Foreskin melanocyte (primary cell): ENCODE measurements at places on chromosomes 3 and 15.

- no peak for DNase-seq
These were observed 4.0 kb downstream of the LMCD1 start for GRCh38 chr3:8505621-8506020.

- DNase-seq = no peak
These were observed 95.3 kb downstream of the STAC start for GRCh38 chr3:36475558-36475957.

DNA sequence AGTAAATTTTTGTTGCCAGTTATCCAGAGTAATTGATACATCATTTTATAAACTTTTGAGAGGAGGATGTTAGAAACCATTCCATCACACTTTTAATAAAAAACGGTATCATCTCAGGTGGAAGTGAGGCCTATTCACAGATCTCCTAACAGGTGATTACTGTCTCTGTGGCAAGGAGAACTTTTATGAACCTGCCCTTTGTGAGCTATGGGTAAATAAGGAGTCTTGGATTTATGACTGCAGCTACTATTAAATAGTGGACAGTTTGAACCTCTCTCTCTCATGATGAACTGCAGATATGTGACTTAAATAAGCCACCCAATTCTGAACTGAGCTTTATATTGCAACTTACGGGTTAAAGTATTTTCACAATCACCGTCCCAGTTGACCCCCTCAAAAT, 45.7 kb downstream of the ZFAND6 start:
- no peak for DNase-seq

- DNase-seq = no peak
These were observed 417.7 kb upstream of the TGFBR2 start for GRCh38 chr3:30188713-30189112.

DNA sequence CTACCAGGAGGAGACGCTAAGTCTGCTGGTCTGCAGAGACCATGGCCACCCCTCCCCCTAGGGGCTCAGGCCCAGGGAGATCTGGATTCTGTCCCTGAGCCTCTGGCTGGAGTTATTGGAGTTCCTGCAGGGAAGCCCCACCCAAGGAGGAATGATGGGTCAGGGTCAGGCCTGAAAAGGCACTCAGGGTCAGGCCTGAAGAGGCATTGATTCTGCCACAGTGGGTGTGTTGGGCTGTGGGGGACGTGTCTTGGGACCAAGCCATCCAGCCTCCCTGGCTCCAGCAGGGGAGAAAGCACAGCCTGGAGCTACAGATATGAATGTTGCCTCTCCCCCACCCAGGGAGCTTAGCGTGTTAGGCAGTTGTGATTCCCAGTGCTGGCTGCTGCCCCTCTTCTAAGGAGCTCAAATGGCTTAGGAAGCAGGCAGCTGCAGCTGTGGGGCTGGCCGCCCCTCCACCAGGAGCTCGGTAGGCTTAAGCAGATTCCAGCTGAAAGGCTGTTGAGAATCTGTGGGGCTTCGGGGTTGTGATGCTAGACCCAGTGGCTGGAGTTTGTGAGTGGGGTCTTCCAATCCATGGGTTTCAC, 176.7 kb downstream of the CHL1 start:
- DNase-seq = no peak

GRCh38 chr15:95051861-95052260, 820.5 kb downstream of the MCTP2 start:
- no peak for DNase-seq

- no peak for DNase-seq
These were observed 71.5 kb upstream of the BFSP2 start for GRCh38 chr3:133328373-133328772.

GRCh38 chr3:148307443-148307843, 390.3 kb upstream of the AGTR1 start:
- no peak for DNase-seq
